ENCODE measurements at places on chromosomes 16 and 17.
A peak's percentile ranks its signal among the peaks of the same experiment; 100 is the strongest.

GRCh38 chr17:19630661-19631060, 17.9 kb upstream of the ALDH3A2 start:
- DNase-seq: no peak

- DNase-seq: no peak
Observed at GRCh38 chr16:74071996-74072535, 224.5 kb upstream of the PSMD7 start.

DNA sequence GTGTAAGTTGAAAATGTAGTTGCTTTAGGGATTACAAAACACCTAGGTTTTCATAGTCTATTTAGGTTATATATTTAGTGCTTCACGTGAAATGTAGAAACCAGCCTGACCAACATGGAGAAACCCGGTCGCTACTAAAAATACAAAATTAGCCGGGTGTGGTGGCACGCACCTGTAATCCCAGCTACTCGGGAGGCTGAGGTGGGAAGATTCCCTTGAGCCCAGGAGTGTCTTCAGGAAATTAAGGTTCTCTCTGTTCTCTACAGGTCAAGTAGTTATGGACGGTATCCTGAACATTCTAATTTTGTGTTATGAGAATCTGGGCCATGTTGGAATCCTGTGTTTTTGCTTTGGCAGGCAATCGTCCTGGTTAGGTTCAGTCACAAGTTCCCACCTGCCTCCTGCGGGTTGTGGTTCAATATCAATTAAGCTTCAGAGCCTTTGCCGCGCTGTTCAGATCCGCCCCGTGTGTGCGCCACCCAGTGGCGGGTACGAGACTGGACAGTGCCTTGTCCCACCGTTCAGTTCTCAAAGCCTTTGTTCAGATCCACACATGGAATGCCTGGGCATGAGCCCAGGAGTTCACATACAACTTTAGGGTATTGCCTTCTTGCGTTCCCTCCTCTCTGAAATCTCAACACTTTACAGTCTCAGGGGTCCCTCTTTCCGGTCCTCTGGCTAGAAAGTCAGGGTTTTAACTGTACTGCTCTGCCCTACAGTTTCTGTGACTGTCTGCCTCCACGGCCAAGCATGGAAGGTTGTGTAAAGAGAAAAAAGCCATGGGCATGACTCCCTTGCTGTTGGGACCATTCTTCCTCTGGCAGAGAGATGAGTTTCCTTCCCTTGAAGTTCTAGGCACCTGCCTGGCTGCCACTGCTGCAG, 41.7 kb downstream of the HEATR6 start:
- peak; percentile 53 for DNase-seq

GRCh38 chr16:11615748-11616447, 29.2 kb upstream of the LITAF start:
- DNase-seq: no peak

All from stimulated activated CD4-positive, alpha-beta T cell treated with anti-CD3 and anti-CD28 coated beads, Interleukin-15, amount 100 ng/mL, for 1 hour (primary cell).